ENCODE measurements at places on chromosomes 5 and 9. TPM values are rescaled to one million over a fixed set of nuclear protein-coding genes. Genes with fewer than 3 reads are reported as not detected.

The TMEM215 gene
- not detected for total RNA-seq

The SPEF2 gene
- 5.3 TPM for total RNA-seq

The FCN2 gene
- total RNA-seq = not detected

The RMND5B gene
- total RNA-seq = 56.5 TPM

The CYSRT1 gene
- 1.4 TPM for total RNA-seq

The PRUNE2 gene
- total RNA-seq = 0.29 TPM

The SAPCD2 gene
- total RNA-seq = 15.7 TPM

The ZNF484 gene
- 7.3 TPM for total RNA-seq

The STING1 gene
- 33.1 TPM for total RNA-seq

The PLEKHG4B gene
- not detected for total RNA-seq

All from MCF 10A (cell line).